8988T (cell line): ENCODE measurements at places on chromosomes 13 and 19.

DNA sequence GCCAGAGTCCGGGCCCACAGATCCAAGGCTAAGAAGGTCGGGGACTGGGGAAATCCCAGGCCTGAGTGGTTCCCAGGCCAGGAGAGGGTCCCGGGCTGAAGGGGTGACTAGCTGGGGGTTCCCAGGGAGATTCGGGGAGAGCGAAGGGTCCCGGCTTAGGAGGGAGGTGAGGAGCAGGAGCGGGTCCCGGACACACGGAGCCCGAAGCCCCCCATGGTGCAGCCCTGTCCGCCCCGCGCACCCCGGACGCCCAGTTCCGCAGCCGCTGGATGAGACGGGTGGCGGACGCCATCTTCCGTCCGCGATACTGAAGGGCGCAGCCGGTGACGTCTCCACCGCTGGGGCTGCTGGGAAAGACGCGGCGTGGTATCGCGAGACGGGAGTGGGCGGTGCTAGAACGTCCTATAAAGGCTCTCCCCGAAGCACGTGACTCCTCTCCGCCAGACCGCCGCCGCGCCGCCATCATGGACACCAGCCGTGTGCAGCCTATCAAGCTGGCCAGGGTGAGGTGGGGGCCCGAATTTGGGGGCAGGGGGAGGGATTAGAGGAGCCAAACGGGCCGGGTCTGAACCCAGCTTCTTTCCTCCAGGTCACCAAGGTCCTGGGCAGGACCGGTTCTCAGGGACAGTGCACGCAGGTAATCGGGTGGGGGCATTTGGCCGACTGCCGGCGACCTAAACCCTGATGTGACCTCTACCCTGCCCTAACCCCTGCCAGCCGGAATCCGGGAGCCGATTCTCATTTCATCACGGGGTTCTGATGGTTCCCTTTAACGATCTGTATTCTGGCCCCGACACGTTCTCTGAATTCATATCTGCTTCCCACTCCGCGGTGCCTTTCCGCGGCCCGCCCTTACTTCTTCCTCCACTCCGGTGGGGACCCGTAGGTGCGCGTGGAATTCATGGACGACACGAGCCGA, at the start of the genes NDUFA7 and RPS28:
TSS of gene NDUFA7 (minus strand) at position 309 of the 919 bp plus-strand sequence. CDS start at position 292, 17 bp downstream.
TSS of gene RPS28 (plus strand) at position 430 of the 919 bp plus-strand sequence. CDS start at position 465, 35 bp downstream.
- peak; percentile 57 for DNase-seq

DNA sequence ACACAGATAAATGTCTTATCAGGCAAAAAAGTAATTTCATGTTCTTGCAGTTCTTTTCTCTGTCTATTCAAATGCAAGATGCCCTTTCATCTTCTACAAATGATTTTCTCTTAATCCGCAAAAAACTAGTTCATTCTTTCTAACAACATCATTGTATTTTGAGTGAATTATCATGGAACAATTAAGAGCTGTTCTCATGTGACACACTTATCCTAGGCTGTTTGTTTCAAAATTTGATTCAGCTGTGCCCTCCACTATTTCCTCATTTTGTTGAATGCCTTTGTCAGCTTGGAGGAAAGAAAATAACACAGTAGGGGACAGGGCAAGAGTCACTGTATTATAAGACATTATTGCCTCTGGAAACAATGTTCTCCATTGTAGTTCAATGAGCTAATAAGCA, 396.9 kb downstream of the KCTD12 start:
- DNase-seq = no peak

DNA sequence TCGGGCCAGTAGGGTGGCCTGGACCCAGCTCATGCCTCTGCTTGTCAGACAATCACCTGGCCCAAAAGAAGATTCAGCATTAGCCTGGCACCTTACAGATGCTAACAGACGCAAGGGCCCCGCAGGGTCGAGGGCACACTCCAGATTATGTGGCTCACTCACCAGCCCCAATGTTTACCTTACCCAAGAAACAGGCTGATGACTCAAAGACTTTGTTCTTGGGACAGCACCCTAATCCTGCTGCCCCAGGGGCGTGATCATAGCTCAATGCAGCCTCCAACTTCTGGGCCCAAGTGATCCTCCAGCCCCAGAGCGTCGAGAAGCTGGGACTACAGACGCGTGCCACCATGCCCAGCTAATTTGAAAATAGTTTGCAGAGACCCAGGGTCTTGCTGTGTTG, 9.8 kb downstream of the ECSIT start:
- no peak for DNase-seq

DNA sequence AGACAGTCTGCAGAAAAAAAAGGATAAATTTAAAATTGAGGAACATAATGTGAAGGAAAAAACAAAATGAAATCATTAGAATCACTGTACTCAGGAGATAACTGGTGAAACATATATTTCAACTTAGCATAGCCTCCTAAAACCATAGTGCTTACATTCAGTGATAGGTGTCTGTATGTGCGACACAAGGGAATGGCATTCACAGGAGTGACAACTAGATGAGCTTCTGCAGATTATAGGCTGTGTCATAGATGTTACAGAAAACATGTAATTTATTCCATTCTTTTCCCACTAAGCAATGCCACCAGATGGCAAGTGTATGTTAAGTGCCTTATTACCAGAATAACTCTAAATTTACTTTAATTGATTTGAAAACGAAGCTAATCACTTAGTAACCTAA, 960.0 kb upstream of the PCDH20 start:
- no peak for DNase-seq

GRCh38 chr13:67642657-67643056, 412.5 kb upstream of the PCDH9 start:
- no peak for DNase-seq

GRCh38 chr13:90968166-90968904, 379.2 kb upstream of the MIR17HG start:
- DNase-seq = peak; percentile 10

- no peak for DNase-seq
These were observed 3.1 kb upstream of the SUCLA2 start for GRCh38 chr13:48004201-48004600.

DNA sequence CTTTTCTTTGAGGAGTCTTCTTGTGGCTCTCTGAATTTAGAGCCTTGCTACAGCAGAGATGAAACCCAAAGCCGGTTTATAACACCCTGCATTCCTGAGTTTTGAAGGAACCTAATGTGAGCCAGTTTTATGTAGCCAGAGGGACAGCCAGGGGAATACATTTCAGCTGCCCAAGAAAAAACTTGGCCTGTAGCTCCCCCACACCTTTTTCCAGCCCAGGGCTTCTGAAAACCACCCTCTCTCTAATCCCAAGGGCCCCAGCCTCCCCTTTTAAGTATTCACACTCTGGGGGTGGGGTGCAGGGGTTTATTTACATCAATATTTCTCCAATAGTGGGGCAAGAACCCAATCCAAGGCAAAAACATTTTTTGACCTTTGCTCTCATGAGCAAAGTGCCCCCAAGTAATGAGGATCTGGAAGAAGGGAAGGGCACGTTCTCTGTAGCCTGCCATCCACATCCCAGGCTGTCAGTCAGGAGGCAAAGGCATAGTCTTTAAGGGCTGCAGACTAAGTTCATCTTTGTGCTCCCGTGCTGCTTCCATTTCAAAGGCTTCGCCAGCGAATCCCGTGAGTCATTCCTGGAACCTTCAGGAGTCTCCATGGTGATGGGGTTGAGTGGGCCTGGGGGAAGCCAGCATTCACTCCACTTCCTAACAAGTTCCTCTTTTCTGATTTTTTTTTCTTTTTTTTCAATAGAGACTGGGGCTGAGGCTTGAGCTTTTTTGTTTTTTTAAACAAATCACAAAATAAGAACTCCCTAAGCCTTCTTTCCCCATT, 33.2 kb upstream of the MEDAG start:
- no peak for DNase-seq

DNA sequence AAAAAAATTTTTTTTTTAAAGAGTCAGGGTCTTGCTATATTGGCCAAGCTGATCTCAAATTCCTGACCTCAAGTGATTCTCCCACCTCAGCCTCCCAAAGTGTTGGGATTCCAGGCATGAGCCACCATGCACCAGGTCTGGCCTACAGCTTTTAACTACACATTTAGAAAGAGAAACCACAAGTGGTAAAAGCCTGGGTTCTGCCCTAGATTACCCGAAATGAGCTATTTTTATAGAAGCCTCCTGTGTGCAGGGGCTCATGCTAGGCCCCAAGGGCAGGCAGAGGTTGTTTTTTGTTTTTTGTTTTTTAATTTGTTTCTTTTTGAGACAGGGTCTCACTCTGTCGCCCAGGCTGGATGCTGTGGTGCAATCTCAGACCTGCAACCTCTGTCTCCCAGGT, 14.0 kb upstream of the MYADM start:
- DNase-seq = no peak

- DNase-seq = no peak
These were observed 382.7 kb downstream of the MYO16 start for GRCh38 chr13:109012115-109012514.

DNA sequence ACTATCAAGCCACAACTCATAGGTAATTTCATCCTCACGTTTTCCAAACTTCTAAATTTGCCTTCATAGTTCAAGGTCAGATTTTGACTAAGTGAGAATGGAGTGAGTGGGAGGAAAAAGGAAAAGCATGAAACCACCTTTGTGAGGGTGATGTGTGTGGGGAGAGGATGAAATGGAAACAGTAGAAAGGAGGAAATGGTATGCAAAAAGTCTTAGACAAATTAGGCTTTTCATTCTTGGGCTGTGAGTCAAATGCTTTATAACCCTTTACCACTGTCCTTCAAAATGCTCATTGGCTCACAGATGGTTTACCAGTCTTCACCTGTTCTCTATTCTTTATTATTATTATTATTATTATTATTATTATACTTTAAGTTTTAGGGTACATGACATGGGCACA, 127.2 kb downstream of the RAP2A start:
- no peak for DNase-seq

GRCh38 chr13:33871207-33872004, 53.5 kb downstream of the RFC3 start:
- no peak for DNase-seq

- DNase-seq = no peak
These were observed 25.9 kb upstream of the OR10H2 start for GRCh38 chr19:15701757-15702533.

DNA sequence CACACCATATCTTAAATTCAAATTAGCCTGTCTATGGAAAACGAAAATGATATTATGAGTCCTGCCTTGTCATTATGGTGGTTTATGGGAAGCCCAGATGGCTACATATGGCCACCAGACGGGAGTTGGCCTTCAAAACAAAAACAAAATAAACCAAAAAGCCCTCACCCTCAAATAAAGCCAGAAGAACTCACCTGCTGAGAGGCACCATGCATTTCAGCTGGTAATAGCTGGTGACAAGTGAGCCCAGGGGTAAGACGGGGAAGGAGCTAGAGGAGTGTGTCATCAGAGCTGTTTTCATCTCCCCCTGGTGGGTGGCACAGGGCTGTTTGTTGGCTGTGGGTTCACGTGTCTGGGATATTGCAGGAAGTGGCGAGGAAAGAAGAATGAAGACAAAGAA, 152.9 kb downstream of the EFNB2 start:
- no peak for DNase-seq

GRCh38 chr13:41354416-41354815, 43.3 kb downstream of the NAA16 start:
- no peak for DNase-seq

GRCh38 chr13:37944869-37945442, 75.4 kb upstream of the TRPC4 start:
- DNase-seq = no peak

GRCh38 chr13:66159511-66159910, 1070.6 kb downstream of the PCDH9 start:
- DNase-seq = no peak

DNA sequence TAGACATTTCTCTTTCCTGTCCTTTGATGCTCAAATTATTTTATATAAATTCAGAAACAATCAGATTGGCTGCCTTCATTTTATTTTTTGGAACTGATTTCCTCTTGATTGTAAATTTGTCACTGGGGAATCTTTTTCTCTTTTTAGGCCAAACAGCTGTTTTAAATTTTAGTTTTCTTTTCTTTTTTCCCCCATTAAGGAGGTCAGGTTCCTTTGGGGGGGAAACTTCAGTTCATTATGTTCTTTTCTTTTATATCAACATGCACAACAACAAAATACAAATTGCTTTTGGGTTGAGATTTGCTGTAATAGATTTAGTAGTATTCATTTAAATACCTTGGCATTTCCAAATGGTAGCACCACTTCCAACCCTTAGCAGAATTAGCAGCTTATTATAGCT, 264.8 kb upstream of the SPRY2 start:
- DNase-seq = no peak

GRCh38 chr19:41887711-41888382, 4.9 kb downstream of the ARHGEF1 start:
- DNase-seq = no peak

DNA sequence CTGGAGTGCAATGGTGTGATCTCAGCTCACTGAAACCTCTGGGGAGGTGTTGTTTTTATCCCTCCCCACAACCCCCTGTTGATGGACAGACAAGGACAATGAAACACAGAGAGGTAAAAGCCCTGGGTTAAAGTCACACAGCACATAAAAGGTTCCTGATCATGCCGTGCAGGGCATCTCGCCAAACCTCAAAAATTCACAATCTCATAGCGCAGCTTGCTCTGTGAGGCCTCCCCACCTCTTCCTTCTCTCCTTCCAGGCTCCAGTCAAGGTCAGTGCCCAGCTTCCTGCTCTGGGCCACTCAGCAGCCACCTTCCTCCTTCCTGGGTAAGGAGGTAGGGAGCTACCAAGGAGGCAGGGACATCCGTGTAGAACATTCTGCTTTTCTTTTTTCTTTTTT, 2.3 kb downstream of the FUT2 start:
- no peak for DNase-seq

DNA sequence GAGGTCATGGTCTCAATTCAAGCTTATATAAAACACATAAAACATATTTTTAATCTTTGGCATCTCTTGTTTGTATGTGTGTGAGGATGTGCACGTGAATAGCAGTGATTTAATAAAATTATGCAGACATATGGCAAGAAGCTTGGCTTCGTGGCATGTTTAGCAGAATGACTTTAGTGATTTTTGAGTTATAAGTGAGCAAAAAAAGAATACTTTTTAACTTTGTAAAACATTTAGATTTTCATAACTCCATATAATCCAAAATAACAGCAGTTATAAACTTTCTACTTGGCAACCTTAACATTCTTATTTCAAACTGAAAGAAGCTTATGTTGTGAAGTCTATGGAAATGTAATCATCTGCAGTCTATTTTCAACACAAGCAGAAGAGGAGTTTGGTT, 120.6 kb downstream of the SLITRK1 start:
- DNase-seq = no peak

GRCh38 chr13:99312493-99312883, 5.3 kb upstream of the GPR183 start:
- DNase-seq = no peak

GRCh38 chr19:2648528-2648937, 54.0 kb downstream of the GNG7 start:
- DNase-seq = peak; percentile 74

GRCh38 chr13:51154029-51154555, 43.0 kb upstream of the C13orf42 start:
- DNase-seq = no peak

- no peak for DNase-seq
These were observed 5.1 kb upstream of the FXYD5 start for GRCh38 chr19:35149463-35149862.
